Stimulated activated CD4-positive, alpha-beta T cell treated with anti-CD3 and anti-CD28 coated beads, TNF-alpha, amount 100 ng/mL, for 24 hours (primary cell): ENCODE measurements at places on chromosomes 11 and 22.

GRCh38 chr11:47347137-47347536, 5.4 kb downstream of the MYBPC3 start:
- no peak for DNase-seq

- no peak for DNase-seq
Observed at GRCh38 chr11:58068655-58069054, 37.9 kb downstream of the OR6Q1 start.

- DNase-seq: no peak
Observed at GRCh38 chr11:125320347-125321076, 156.0 kb downstream of the PKNOX2 start.

GRCh38 chr11:94545264-94546161, 1.8 kb downstream of the FUT4 start:
- no peak for DNase-seq

DNA sequence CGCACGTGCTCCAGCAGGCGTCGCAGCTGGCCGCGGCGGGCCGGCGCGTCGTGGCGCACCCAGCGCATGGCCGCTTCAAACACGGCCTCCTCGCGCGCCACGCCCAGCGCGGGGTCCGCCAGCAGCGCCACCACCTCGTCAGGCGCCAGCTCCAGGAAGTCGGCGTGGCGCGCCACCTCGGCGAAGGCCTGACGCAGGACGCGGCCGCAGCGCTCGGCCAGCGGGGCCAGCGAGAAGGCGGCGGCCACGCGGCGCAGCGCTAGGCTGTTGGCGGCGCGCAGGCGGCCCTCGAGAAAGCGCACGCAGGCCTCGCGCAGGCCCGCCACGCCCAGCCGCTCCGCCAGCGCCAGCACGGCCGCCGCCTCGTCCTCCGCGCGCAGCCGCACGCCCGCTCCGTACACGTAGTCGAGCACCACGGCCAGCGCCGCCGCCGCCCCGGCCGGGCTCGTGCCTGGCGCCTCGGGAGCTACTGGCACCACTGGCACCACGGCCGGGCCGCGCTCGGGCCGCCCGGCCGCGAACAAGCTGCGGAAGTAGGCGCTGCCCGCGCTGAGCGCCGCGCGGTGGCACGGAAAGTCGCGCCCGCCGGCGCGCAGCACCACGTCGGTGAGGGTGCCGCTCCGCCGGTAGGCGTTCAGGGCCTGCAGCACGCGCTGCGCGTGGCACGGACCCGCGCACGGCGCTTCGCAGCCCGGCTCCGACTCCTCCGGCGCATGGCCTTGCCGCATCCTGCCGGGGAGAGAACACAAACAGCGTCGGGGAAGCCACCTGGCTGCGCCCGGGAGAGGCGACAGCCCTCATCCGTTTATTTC, 2.9 kb downstream of the KLHL35 start:
- DNase-seq: no peak

GRCh38 chr11:82216927-82217570, 516.6 kb downstream of the FAM181B start:
- no peak for DNase-seq

GRCh38 chr11:74142624-74143023, 28.2 kb downstream of the C2CD3 start:
- no peak for DNase-seq

DNA sequence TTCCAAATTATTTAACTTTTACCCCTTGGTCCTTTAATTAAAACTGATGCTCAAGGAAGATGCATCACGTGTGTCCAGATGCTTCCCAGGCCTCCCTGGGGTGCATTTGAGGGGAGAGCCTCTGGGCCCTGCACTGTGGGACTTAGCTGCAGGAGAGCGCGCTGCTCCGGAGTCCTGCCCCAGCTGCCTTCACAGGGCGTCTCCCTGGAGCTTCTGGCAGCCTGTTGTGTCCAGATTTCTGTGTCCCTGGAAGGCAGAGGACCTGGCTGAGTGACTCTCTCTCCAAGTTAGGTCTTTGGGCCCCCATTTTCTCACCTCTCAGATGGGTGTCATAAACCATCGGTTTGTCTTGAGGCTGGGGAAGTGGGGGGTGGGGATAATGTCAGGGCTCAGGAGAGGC, 3.0 kb downstream of the ARHGAP8 start:
- no peak for DNase-seq

DNA sequence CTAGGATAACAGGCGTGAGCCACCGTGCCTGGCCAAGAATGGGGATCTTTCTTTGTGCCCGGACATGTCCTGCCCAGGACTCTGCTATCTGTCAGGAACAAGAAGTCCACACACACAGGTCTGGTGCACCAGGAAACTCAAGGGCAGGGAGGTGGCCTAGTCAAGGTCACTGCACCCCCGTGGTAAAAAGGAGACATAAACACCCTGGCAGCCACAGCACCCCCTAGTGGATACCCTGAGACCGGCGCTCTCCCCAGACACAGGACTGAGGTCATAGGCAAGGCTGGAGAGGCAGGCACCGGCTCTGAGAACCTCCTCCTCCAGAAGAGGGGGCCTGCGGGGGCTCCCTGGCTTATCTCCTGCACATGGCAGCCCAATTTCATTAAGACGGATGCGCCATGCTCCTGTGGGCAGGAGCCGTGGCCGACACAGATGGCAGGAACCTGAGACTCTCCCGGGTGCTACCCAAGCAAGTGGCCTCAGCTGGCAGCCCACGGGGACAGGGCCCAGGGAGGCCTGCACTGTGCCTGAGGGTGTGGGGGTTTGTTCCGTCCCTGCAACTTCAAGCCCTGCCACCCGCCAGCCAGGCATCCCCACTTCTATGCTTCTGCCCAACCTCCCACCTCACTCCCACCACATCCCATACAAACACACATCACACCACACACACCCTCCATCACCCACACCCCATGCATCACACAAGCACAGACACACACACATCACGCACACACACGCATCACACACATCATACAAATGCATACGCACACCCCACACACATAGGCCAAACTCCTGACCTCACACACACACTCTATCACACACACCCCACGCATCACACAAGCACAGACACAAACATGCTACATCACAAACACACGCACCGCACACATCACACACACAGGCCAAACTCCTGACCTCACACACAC, 19.6 kb downstream of the MACROD1 start:
- DNase-seq: peak; percentile 15

- no peak for DNase-seq
Observed at GRCh38 chr11:12273618-12273995, 103.8 kb upstream of the PARVA start.

GRCh38 chr11:44275961-44276550, 33.9 kb downstream of the ALX4 start:
- no peak for DNase-seq

DNA sequence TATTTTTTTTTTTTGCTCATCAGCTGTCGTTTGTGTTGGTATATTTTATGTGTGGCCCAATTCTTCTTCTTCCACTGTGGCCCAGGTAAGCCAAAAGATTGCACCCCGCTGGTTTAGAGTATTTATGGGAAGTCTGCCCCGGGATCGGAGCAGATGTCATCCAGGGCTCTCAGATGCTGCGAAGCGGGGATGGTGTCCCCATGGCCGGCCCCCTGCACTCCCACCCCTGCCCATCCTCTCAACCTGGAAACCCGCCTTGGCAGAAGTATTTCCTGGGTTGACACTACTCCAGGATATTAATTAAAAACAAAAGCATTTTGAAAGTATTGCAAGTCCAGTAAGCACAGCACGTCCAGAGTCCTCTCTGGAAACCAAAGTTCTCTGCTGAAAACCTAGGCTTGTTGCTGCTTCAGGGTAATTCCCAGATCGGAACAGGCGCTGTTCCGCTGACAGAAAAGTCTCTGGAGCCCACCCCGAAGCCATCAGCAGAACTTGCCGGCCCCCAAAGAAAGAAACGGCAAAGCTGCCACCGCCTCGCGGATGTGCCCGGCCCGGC, 833 bp downstream of the SCUBE2 start:
- no peak for DNase-seq

DNA sequence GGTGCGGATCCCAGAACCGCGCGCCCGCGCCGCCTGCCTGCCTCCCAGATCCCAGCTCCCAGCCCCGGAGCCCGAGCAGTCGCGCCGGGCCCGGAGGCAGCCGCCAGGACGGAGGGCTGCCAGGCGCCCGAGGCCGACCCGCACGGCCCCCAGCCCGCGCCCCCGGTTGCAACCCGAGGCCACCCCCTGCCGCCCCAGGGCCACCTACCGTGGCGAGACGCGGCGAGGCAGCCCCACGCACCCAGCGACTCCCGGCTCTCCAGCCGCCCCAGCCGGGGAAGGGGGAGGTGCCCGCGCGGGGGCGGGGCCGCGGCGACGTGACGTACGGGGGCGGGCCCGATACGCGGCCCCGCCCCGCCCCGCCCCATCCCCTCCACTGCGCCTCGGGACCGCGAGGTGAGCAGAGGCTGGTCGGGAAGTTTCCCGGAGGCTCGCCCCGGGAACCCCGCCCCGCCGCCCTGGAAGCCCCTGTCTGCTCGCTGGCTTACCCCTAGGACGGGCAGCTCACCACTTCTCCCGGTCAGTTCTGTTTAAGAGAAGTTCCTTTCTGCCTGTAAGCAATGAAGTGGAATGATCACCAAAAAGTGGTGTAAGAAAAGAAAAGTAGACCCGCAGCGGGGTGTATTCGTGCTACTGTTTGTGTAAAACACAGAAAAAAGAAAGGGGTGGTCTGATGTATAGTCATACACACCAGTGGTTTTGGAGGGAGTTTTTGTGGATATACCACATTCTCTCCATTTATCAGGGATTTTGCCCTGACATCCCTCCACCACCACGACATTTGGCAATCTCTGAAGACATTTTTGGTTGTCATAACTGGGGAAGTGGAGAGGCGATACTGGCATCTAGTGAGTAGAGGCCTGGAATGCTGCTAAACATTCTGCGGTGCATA, at the start of gene TPST2:
TPST2 (minus strand) TSS at position 288 of the 892 bp plus-strand sequence. CDS start 48,502 bp downstream, outside the sequence.
- DNase-seq: peak; percentile 59

DNA sequence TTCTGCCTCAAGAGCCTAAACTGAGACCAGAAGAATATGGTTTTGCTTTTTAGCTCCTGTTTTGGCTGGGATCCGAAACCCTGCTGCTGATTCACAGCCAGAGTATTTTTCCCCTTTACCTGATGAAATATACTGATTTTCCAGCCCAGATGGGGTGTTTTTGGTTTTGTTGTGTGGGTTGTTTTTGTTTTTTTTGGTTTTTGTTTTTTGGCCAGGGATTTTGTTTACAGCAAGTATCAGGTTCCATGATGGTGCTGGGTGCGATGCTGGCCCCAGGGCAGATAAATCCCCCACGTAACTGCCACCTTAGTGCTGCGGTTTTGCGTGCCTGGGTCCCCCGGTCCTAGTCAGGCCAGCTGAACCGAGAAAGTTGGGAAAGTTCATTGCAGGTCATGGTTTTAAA, 103.7 kb downstream of the ZBTB16 start:
- DNase-seq: no peak

- no peak for DNase-seq
Observed at GRCh38 chr22:24094966-24095365, 83.9 kb downstream of the CABIN1 start.

DNA sequence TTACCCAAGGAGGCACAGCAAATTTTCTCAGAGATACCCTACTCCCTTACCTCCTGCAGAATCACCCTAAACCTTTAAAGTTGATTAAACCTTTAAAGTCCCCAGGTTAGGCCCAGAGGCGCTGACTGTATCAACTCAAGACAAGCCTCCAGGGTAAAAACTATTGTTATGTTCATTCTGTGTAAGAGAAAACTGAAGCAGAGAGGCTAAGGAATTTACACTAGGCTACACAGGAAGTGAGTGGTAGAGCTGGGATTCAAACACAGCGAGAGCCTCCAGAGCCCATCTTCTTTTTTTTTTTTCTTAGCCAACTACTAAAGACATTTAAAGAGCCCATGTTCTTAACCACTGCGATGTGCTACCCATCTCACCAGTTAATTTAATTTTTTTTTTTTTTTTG, 56.3 kb upstream of the GRK3 start:
- no peak for DNase-seq

GRCh38 chr11:114076921-114077331, 17.4 kb downstream of the ZBTB16 start:
- no peak for DNase-seq

- DNase-seq: no peak
Observed at GRCh38 chr11:38014405-38014804, 1416.4 kb upstream of the RAG2 start.

DNA sequence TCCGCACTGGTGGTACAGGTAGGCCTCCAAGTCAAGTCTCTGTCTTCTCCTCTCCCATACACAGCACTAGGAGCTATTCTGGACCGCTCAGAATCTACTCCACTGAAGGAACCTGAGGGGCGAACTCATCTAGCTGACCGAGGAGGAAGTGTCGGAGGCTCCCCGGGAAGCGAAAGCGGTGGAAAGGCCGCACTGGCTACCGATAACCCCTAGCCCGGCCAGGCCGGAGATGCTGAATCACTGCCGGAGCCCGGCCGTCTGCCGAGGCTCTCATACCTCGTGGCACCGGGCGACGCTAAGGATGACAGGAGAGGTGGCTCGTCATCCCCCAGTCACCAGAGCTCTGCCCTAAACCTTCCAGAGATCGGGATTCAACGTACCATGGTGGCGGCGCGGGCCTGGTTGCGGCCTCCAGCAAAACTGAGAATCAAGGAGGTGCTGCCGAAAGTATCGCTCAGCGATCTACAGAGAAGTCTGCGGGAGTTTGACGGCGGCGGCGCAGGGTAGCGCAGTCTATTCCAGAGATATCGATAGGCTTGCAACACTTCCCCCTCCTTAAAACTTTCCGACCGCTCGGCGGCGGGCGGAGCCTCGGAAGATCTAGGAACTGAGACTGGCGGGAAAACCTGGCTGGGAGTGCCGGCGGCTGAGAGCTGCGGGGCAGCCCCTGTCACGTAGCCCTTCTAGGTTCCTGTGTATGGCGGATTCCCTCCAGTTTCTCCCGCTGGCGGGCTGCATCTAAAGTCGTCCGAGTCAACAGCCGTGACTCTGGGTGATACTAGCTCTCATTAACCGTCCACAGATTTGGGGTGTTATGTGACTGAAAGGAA, at the start of gene PSMA1:
PSMA1 (minus strand) TSS at position 470 of the 830 bp plus-strand sequence; CDS start at position 383, 87 bp downstream.
- DNase-seq: peak; percentile 94

DNA sequence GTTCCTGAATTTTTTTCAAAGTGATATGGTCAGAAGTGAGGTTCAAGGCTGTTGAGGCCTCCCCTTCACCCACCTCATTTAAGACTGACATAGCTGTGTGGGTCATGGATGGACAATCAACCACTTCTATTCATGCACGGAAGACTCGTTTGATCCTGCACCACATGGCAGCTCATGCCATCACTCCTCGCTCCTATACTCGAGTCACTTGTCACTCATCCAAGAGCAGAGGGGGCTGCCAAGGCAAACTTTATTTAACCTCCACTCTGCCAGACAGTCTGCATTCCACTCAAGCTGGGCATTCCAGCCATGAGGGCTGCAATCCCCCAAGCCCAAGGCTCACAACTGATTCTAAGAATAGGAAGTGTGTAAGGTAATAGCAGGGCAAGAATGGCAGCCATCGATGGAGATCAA, 34.1 kb downstream of the SNX19 start:
- no peak for DNase-seq

DNA sequence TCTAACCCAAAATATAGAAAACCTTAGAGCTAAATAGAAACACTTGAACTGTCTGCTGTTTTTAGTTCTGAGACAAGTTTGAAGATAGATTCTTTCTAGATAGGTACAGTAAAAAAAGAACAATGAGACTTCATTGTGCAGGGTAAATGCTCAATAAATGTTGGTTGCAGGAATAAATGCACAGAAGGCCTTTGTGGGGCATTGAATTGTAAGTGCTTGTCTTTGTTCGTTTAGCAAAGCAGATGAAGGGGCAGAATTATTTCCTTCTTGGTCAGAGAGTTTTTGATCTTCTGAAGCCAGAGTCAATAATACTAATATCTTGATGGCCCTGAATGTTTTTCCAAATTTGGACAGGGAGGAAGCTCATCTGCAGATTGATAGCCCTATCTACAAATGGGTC, 340.4 kb downstream of the OPCML start:
- DNase-seq: no peak

GRCh38 chr22:19495562-19496323, 16.0 kb downstream of the CDC45 start:
- no peak for DNase-seq
